T follicular helper cell (primary cell): ENCODE measurements at places on chromosomes 7 and 10.

- DNase-seq = no peak
These were observed 31.1 kb downstream of the TBATA start for GRCh38 chr10:70753841-70754621.

DNA sequence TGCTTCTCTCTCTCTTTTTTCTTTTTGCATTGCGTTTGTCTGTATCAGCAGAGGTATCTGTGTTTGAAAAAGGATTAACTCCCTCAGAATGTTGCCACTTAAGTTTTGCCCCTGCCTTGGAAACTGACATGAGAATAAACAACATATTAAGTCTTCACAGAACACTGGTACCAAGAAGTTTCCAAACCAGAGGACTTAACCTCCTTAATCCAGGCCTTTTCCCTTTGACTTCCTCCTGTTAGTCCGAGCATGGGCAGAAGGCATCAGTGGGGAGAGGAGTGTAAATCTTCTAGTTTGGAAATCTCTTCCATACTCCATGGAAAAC lies 681.4 kb downstream of the LRMDA start:
- no peak for DNase-seq

GRCh38 chr7:156494960-156495359 lies 145.6 kb upstream of the RNF32 start:
- DNase-seq = no peak

DNA sequence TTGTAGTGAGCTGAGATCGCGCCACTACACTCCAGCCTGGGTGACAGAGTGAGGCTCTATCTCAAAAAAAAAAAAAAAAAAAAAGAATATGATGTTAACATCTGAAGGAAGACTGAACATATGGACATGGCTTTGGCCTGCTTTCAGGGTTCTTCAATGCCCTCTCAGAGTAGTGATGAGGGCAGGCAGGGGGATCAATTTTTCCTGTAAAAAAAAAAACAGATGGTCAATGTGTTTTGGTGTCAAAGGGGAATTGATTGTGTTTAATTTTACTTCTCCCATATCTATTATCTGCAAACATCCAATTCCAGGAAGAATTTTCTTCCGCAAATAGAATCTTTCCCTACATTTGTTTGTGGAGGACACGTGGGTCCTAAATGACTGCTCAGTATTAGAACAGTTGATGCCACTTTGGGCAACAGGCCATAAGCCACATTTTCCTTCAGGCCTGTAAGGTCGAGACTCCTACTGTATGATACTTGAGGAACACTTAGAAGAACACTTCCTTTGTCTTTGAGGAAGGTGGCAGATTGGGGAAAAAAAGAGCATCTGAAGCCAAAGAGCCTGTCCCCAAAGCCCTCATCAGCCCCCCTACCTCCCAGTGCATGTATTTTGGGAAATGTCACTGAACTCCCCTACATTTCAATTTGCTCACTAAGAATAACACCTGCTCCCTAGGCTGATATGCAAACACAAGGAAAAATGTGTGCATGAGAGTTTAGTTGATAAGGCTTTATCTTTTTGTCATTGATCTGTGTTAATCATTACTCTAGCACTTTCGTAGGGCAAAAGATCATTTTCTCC lies 28.3 kb downstream of the MGAM2 start:
- DNase-seq = no peak

DNA sequence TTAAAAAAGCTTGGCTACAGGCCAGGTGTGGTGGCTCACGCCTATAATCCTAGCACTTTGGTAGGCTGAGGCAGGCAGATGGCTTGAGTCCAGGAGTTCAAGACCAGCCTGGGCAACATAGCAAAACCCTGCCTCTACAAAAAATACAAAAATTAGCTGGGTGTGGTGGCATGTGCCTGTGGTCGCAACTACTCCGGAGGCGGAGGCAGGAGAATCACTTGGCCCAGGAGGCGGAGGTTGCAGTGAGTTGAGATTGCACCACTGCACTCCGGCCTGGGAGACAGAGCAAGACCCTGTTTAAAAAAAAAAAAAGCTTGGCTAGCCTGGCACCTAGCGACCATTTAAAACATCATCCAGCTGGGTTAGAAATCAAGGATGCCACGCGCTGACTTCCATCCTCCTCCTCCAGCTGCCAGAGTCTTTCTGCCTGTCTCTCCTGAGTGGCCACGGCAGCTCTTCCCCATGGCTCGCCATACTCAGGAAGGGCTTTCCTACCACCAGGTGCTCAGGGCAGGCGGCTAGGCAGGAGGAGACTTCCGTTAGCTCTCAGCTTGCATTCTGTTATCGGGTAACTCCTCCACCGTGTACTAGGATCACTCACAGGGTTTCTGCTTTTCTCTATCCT lies 45.0 kb downstream of the DENND2A start:
- DNase-seq = no peak

GRCh38 chr10:97597778-97598177 lies 8.3 kb downstream of the C10orf62 start:
- DNase-seq = no peak

DNA sequence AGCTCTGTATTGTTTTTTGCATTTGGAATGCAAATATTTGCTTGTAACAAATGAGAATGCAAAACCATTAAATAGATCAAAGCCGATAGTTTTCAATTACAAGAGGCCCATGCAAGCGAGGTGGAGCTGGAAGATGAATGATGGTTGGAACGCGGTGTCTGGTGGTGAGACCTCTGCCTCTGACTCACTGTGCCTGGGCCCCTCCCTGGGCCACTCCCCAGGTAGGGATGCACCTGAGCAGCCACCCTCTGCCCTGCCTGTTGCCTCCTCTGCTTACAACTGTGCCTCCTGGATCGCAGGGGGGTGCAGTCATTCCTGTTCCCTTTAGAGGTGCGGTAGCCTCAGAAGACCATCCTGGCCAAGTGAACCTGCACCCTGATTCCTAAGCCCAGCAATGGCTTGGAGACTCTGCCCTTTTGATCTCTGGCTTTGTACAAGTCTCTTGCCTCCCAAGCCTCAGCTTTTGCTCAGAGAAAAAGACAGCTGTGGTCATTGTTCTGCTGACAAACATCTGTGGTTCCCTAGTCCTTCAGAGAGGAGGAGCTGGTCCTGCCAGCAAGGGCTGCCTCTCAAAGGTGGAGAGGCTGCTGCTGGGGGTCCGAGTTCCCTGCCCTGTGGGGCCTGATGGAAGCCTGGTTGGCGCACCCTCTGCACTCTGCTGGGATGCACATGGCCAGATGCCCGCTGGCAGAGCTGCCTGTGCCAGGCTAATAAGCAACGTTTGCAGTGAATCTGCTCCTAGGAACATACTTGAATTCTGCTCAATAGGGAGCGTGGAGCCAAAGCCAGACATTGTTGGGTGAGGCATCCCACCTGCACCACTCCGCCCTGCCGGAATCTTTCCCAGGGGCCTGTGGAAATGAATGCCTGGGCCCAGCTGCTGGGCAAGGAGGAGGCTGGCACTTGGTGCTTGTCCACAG lies 126.3 kb upstream of the TCERG1L start:
- DNase-seq = no peak

GRCh38 chr10:118342638-118343020 lies 505 bp upstream of the FAM204A start:
- DNase-seq = no peak
